ENCODE measurements at places on chromosomes 5 and 9.

DNA sequence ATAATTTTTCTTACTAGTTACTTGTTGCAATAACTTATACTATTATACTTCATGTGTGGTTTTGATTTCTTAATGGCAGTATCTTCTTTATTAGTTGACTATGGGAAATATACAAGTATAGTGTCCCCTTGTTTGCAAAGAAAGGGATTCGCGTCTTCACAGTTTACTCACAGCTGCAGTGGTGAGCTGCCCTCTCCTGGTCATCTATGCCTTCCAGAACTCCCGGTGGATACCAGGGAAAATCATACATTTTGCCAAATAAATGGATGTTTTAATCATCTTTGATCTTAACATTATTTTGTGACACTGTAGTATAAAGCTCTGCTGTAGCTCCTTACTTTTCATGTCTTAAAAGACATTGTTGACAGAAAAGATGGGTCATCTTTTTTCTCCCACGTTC, 142.0 kb downstream of the ZCCHC7 start:
- no peak for DNase-seq

GRCh38 chr5:166369807-166370206, 1921.6 kb upstream of the WWC1 start:
- no peak for DNase-seq

- no peak for DNase-seq
Observed at GRCh38 chr5:107806705-107807104, 136.0 kb upstream of the EFNA5 start.

- no peak for DNase-seq
Observed at GRCh38 chr9:94697972-94698581, 28.4 kb upstream of the AOPEP start.

GRCh38 chr5:56514245-56514644, 281.1 kb upstream of the ANKRD55 start:
- DNase-seq, result no peak

- no peak for DNase-seq
Observed at GRCh38 chr9:100219347-100219746, 120.3 kb downstream of the INVS start.

DNA sequence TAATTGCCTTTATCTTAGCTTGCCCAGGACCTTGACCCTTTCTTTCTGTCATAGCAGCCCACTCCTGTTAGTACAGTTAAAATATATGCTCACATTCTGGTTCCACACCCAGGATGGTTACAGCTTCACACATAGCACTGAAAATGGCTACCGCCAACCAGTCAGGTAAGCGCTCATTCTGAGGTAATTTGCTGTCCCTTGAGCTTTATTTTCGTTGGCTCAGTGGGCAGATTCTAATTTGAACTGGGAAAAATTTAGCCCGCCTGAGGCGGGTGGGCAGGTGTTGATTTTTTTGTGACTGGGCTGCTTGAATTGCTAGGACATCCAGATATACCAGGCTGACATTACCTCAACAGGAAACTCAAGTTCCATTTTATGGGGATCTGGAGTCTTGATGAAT, 137.5 kb downstream of the KCTD16 start:
- DNase-seq, result no peak

DNA sequence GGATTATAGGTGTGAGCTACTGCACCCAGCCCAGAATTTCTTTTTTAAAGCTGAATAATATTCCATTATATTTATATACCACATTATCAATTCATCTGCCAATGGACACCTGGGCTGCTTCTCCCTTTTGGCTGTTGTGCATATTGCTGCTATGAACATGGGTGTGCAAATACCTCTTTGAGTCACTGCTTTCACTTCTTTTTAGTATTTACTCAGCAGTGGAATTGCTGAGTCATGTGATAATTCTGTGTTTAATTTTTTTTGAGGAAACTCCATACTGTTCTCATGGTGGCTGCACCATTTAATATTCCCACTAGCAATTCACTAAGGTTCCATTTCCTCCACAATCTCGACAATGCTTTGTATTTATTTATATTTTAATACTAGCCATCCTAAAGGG, 36.1 kb upstream of the KIF4B start:
- no peak for DNase-seq

DNA sequence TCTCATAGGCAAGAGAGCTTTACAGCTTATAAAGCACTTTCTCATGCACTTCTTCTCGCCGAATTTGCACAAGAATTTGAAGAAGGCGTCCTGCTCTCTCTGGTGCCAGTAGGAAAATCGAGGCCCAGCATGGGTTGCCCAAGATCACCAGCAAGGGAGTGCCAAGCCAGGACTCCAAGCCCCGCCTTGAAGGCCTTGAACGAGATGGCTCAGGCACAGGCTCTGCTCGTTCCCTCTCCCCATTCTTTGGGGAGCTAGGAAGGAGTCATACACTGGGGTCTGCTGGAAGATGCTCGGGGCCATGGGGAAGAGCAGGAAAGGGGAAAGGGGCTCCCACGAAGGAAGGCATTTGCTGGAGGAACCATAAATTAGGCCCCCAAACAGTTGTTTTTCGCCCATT, 46.7 kb downstream of the PAX5 start:
- DNase-seq, result no peak

- DNase-seq, result no peak
Observed at GRCh38 chr5:151950706-151951105, 26.1 kb upstream of the GLRA1 start.

DNA sequence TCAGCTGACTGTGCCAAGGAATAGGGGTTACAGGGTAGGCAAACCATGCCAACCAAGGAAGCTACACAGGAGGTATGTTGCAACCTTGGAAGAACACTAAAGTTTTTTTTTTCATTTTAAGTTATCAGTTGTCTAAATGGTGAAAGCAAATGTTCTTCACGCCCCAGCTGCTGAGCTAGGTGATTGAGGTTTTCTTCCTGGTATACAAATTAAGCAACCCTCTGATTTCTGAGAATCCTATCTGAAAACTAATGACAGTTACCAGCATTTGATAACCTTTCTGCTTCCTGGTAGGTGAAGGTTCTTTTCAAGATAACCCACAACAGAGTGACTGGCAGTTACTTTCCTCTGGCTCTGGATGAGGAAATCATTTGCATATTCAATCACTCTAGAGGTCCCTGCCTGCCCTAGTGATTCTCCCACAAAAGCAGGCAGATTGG, 194.9 kb downstream of the ATP10B start:
- DNase-seq, result no peak

DNA sequence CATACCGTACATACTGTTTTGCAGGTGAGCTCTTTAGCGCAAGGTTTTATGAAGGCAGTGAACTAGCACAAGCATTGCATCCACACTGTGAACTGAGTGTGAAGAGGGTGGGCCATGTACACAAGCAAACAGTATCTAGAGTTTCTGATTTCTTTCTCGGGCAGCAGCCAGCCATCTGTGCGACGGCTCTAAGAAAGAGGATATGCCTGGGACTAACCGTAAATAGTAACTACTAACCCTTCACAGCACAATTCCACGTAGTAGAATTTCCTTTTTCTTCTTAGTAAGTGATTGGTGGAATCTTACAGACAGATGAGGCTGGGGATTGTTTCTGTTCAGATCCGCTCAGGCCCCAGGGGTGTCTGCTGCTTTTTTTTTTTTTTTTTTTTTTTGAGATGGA, 89.0 kb downstream of the DRD1 start:
- no peak for DNase-seq

GRCh38 chr5:145473042-145473642, 362.0 kb downstream of the PRELID2 start:
- DNase-seq, result no peak

- DNase-seq, result no peak
Observed at GRCh38 chr9:134317790-134318414, 8.4 kb upstream of the RXRA start.

GRCh38 chr5:142892021-142892420, 121.8 kb downstream of the ARHGAP26 start:
- no peak for DNase-seq

GRCh38 chr5:146051678-146052077, 53.7 kb downstream of the PLAC8L1 start:
- DNase-seq, result no peak

GRCh38 chr9:21395778-21396717, 10.8 kb upstream of the IFNA2 start:
- peak; percentile 19 for DNase-seq

- DNase-seq, result no peak
Observed at GRCh38 chr5:123344816-123345426, 78.3 kb downstream of the CEP120 start.

DNA sequence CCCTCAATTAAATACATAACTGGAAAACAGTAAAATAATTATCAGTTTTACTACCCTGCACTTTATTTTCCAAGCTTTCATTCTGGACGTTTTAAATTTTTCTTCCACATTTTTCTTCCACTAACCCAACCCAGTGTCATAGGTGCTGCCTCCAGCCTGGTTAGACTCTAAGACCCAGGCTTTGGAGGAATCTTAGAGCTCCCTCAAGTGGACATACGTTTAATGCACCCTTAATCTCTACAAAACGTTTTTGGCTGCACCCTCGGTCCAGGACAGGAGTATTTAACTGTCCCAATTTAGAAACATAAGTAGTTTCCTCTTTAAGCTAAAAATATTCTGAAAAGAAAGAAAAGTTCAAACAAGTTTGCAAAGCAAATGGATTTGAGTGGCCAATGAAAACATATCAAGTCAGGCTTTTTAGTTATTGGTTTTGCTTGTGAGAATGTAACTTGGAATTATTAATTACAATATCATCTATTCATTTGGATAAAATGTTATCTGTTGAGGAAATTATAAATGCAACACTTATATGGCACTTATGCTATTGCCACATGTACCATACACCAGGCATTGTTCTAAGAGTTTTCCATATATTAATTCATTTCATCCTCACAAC, 38.9 kb downstream of the CDH6 start:
- no peak for DNase-seq

GRCh38 chr5:123359454-123360200, 63.6 kb downstream of the CEP120 start:
- no peak for DNase-seq

GRCh38 chr5:45521067-45521466, 175.1 kb downstream of the HCN1 start:
- no peak for DNase-seq

- DNase-seq, result no peak
Observed at GRCh38 chr5:159975462-159976019, 33.4 kb upstream of the TTC1 start.

DNA sequence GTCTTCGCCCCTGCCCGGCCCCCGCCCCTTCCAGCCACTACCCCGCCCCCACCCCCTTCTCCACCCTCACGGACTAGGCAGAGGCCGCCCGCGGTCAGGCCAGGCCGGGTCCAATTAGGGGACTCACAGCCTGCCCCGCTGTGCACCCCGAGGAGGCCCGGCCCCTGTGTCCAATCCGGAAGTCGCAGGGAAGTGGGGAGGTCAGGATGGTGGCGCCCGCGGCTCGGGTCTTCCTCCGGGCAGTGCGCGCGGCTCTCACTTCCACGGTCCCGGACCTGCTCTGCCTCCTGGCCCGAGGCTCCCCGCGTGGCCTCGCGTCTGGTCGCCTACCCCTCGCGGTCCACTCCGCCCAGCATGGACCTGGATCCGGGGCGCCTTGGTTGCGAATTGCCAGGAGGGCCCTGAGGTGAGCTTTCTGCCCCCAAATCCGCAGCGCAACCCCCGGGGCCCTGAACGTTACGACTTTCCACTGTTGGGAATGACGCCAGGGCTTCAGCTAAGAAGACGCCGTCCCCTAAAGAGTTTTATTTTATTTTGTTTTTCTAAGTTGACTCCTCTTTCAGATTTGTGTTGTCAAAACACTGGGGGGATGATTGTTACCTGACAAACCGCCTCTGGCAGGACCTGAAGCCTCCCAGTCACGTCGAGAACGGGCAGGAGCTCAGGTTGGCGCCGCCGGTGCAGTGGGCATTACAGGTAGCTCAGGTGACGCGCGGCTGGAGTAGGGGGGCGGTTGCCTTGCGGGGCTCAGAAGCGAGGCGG, 763 bp upstream of the IRX2 start:
- DNase-seq, result no peak

DNA sequence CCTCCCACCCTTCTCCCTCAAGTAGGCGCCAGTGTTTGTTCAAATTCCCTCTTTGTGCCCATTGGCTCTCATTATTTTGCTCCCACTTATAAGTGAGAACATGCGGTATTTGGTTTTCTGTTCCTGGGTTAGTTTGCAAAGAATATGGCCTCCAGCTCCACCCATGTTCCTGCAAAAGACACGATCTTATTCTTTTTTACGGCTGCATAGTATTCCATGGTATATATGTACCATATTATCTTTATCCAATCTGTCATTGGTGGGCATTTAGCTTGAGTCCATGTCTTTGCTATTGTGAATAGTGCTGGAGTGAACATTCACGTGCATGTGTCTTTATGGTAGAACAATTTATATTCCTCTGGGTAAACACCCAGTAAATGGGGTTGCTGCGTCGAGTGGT, 63.0 kb upstream of the OTULINL start:
- DNase-seq, result no peak

DNA sequence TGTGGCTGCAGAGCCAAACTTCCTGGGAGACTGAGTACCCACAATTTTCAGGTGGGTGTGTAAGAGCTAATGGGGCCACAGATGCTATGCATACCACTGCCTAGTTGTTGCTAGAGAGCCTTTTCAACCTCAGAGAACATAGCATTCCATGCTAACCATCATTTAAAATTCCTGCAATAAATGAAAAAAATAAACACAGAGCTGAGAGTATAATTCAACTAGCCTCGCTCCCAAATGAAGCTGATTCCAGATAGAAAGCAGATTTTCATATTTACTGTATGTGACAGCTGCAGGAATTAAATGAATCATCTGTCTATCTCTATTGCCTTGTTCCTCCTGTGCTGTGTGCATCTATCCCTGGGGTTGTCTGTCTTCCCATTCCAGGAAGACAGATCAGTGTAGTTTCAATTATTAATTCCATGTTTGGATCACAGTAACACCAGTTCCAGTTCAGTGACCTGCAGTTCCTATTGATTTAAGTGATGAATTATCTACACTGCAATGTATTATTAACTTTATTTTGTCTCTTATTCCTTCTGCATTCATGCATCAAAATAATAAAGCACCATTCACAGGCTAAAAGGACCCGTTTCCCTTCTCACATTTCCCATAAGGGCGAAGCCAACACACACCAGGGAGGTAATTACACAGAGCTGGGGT, 324.5 kb downstream of the SLIT3 start:
- DNase-seq, result no peak

GRCh38 chr9:1025131-1025530, 25.0 kb upstream of the DMRT2 start:
- no peak for DNase-seq

DNA sequence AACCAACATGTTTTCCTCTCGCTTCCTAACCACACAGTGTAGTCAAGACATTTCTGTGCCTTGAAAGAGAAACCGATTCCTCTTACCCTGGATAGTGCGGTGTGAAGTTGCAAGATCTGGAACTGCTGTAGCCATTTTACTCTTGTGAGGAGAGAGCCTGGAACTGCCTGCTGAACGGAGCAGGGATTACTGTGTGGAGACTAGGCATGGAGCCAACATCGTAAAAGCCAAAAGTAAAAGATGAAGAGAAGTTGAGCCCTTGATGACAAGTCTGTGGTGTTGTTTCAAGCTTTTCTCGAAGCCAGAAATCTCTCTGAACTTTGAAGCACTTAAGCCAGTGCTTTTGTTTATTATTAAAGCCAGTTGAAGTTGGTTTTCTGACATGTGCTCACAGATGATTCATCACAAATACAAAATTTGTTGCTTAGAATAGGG, 110.1 kb upstream of the GRIN3A start:
- no peak for DNase-seq

- DNase-seq, result no peak
Observed at GRCh38 chr5:77129391-77129990, 42.4 kb upstream of the ZBED3 start.
